ENCODE measurements at places on chromosomes 1 and 21. TPM values are rescaled to one million over a fixed set of nuclear protein-coding genes. Genes with fewer than 3 reads are reported as not detected.

Gene KCNC4
- 8.7 TPM for polyA plus RNA-seq

- DNase-seq, result peak; percentile 29
Observed at GRCh38 chr1:81069856-81070255, 730.9 kb upstream of the ADGRL2 start.

- DNase-seq, result no peak
Observed at GRCh38 chr1:89088572-89088971, 23.6 kb upstream of the GBP1 start.

GRCh38 chr1:60224523-60224922 lies 151.0 kb upstream of the C1orf87 start:
- DNase-seq, result peak; percentile 67
